ENCODE measurements at places on chromosomes 4 and X.

GRCh38 chr4:123466080-123466785 lies 69.6 kb downstream of the SPRY1 start:
- DNase-seq = no peak

DNA sequence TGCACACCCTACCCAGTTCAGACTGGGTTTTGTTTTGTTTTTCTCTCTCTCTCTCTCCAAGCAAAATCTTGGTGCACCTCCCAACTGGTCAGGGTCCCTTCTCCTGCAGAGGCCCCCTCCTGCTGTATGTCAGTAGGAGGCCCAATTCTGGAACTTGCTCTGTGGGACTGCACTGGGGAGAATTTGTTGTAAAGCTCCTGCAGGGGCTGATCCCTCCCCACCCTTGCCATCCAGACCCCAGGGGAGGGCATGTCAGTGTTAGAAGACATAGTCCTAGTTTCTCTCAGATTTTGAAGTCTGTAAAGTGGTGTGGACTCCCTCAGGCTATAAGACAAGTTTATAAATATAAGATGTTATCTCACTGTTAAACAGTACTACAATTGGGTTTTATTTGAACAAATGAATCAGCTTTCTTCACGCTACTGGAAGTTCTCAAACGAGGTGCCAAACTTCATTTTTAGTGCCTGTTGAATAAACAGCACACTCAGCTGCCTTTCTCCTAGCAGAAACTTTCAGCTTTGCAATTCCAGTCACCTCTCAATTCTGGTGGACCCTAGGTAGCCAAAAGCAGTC lies 88.6 kb upstream of the FRMPD3 start:
- no peak for DNase-seq

DNA sequence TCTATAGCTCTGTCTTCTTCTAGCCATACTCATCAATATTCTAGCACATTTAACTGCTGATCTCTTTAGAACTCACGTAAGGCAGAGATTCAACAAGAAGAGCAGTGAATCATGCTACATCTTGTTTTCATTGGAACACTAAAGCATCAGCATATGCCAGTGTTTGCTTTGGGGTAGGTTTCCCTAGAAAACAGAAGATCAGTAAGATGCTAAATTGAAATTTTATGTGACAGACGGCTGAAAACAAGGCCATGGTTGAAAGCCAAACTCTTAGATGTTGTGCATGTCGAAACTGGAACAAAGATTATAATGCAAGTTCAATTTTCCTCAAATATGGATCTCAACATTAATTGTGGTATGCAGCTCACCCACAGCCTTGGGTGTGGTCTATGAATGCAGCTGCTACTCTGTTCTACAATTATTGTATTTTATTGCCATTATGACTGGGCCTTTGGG lies 107.6 kb downstream of the PDLIM5 start:
- DNase-seq = no peak

DNA sequence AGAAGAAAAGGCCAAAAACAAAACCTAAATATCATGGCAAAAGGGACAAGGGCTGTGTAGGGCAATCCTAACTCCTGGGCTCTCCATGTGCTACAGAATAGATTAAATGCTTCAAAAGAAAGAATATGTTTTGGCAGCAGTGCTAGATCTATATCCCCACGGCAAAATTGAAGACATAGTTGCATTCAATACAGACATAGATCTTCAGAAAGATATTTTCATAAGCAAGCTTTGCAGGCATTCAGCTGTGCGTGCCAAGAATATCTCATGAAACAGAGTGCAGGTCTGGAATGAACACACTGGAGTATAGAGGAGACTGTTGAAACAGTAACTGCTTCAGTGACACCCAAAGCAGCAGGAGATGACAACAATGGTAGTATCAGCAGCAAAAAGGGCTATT lies 1476.9 kb downstream of the ARAP2 start:
- DNase-seq = peak; percentile 9

- no peak for DNase-seq
Measured at GRCh38 chr4:3440979-3441500, 728 bp upstream of the HGFAC start.

- no peak for DNase-seq
Measured at GRCh38 chrX:23515028-23515427, 152.3 kb upstream of the PRDX4 start.

DNA sequence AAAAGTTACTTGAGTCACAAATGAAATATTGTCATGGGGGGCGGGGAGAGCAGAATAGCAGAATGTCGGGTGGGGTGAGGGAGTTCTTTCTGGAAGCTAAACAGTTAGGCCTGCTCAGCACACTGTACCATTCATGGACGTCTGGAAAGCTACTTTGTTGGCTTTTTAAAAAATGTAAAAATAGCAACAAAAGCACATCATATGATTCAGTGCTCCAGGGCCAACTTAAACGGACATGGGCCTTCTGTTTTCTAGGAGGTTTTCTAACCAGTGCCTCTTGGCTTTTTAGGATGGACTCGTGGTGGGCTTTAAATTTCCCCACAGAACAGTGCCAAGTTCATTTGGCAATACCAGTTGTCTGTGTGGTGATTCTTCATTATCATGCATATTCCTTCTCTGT lies 57.4 kb upstream of the CLCN4 start:
- DNase-seq = no peak

Measured in OCI-M1 (cell line).